ENCODE measurements at places on chromosomes 16 and 17.

- DNase-seq, result peak; percentile 96
These were observed at the start of gene SLC2A4 for GRCh38 chr17:7281074-7281952. TSS of gene SLC2A4 (plus strand) at chr17:7281718. CDS start at chr17:7281935, 217 bp downstream.

DNA sequence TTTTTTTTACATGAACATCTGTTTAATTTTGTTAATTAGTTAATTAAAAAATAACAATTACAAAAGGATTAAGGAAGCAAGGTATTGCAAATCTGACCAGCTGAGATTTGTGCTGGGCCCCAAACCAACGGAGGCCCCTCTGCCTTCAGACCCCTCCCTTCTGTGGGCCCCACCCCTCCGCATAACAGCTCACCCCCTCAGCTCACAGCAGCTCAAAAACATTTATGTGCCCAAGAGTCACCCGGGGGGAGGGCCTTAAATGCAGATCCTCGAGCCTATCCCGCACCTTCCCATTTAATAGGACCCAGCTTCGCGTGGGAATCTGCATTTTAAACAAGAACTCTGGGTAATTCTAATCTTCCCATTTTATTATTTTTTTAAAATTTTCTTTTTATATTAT lies 75.0 kb downstream of the MGAT5B start:
- DNase-seq, result no peak

DNA sequence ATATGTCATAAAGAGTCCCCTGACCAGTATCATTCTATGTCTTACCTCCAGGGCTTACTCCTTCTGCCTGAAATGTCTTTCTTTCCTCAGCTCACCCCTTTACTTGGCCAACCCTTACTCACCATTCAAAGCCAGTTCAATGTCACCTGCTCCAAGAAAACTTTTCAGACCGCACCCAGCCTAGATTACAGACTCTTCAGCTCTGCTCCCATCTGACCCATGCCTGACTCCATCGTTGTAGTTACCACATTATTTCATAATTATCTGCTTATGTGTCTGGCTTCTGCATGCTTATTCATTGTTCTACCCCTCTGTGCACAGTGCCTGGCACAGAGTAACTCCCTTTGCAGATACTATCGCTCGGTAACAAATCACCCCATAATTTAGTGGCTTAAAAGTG lies 62.5 kb upstream of the TOB1 start:
- DNase-seq, result no peak

- DNase-seq, result no peak
These were observed 3.3 kb upstream of the CCL15 start for GRCh38 chr17:36004594-36005108.

GRCh38 chr16:85601730-85602401 lies 11.3 kb upstream of the GSE1 start:
- no peak for DNase-seq
